ENCODE measurements at places on chromosomes 11 and 22.

- DNase-seq: no peak
Measured at GRCh38 chr11:111967649-111968048, 30.5 kb downstream of the DIXDC1 start.

DNA sequence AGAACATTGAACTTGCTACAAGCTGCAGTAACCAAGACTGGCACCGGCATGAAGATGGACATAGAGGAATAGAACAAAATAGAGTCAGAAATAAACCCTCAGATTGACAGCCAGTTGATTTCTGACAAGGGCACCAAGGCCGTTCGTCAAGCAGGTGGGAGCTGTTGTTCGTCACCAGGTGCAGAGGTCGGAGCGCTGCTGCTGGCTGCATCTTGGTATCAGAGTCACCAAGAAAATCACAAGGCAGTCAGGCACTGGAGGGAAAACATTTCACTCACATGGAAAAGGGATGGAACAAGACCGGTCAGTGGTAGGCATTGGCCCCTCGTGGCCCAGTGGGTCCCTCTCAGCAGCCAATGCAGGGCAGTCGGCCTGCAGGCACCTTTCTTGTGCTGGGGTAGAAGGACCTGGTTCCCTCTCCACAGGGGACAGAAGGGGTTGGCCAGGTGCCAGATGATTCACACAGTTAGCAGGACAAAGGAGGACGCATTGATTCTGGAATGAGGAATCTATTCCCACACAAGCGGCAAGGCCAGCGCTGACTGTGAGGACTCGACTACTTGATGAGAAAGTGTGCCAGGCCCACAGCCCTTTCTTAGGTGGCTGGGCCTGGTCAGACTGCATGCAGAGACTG, 115.8 kb upstream of the FGF3 start:
- DNase-seq: no peak

GRCh38 chr11:100922121-100922520, 207.5 kb downstream of the PGR start:
- no peak for DNase-seq

GRCh38 chr11:40401132-40401853, 1058.2 kb downstream of the LRRC4C start:
- DNase-seq: no peak

GRCh38 chr11:61024938-61025820, 53.7 kb downstream of the CD6 start:
- no peak for DNase-seq

All from fibroblast of the conjunctiva (primary cell).